ENCODE measurements at places on chromosomes 5 and 9.

- DNase-seq = peak; percentile 55
Observed at GRCh38 chr5:143824851-143825720, 13.1 kb downstream of the HMHB1 start.

DNA sequence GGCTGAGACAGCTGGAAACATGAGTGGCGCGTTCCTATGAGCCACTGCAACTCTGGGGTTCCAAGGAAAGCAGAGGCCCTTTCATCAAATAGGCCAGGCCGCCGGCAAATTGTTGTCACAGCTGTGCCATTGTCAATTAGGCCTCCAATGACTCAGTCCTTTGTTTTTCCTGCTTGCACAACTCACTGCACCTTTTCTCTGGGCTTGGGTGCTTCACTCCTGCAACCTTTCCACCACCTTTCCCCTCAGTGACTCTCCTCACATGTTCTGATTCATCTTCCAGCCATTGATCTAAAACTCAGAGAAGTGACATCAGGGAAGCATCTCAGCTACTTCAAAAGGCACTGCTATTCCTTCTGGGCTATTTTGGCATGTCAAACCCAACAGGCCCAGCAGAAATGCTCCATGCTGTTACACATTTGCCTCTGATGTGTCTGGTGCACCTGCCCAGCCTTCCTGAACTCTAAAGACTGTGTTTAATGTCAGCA is 653.7 kb downstream of the NR2F1-AS1 start:
- no peak for DNase-seq

DNA sequence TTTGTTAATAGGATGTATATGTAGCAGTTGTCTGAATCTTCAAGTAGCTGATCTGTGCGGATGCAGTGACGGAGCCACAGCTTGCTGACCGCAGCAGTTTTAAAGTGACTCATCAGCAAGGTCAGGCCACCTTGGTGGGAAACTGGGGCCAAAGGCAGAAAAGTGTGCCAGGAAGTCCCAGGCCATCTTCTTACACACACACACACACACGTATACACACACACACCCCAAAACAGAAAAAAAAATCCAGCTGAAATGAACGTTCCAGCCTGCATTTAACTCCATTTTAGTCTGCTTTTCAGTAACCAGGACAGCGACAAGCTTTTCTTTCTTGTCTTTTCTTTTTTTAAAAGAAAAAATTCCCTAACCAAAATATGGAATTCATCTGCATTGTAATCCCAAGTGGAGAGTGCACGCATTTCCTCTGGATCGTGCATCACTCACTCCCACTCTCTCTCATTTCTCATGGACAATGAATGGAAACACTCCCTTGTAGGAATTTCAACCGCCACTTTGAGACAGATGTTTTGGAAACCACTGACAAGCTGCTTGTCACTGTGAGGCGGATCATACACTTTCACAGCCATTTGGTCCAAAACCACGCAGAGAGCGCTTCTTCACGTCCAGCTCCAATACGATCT is 103.9 kb downstream of the LHFPL2 start:
- DNase-seq = no peak

- DNase-seq = peak; percentile 57
Observed at GRCh38 chr5:7745882-7746610, 104.9 kb downstream of the CFAP90 start.

GRCh38 chr5:95731571-95732554 is 727 bp downstream of the RHOBTB3 start:
- no peak for DNase-seq

DNA sequence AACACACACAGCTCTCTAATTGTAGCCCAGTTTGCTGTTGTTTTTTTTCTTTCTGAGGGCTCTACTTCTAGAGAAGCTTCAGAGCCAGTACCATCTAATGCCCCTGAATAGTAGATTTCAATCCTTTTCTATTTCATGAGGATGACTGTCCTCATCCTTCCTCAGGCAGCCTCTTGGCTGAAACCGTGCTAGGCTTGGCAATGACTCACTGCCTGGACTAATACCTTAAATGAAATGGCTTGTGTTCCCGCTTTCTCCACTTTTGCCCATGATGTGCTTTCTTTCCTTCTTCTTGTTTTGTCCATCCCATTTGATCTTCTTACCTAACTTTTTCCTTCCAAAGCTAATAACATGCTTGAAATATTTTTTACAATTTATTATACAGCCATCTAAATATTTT is 80.1 kb downstream of the ITGA1 start:
- no peak for DNase-seq

DNA sequence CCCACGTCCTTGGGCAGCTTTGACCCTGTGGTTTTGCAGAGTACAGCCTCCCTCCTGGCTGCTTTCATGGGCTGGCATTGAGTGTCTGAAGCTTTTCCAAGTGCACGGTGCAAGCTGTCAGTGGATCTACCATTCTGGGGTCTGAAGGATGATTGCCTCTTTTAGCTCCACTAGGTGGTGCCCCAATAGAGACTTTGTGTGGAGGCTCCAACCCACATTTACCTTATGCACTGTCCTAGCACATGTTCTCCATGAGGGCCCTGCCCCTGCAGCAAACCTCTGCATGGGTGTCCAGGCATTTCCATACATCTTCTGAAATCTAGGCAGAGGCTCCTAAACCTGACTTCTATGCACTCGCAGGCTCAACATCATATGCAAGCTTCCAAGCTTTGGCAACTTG is 644.2 kb upstream of the CDH9 start:
- DNase-seq = no peak

DNA sequence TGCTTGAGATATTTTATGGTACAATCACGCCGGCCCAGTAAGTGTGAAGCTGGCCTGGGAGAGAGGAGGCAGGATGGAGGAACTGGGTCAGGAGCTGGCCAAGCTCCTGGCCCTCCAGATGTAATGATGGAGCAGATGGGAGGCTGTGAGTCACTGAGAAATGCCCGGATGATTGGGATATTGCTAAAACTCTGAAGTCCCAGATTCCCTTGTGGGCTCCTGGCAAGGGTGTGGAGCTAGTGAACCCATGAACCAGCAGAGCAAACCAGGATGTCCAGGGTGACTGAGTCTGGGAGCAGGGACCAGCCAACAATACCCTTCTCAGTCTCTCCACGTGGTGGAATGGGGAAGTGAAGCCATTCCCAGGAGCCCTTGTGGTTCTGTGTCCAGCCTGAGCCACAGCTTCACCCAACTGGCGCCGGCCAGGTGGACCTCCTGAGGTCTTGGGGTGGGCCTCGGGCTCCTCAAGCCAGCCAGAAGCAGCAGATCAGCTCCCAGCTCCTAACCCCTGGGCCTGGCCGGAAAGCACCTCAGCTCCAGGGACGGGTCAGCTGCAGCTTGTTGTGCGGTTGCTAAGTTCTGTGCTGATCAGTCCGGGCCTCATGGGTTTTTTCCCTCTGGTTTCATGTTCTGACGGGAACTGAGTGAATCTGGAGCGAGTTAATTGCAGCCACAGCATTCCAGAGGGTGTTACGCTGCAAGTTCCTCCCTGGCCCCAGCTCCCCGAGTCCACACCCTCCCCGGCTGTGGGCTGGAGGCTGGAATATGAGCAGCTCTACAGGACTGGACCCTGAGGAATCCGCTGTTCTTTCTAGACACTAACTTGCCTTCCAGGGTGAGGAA is 37.6 kb downstream of the DUSP1 start:
- DNase-seq = no peak

DNA sequence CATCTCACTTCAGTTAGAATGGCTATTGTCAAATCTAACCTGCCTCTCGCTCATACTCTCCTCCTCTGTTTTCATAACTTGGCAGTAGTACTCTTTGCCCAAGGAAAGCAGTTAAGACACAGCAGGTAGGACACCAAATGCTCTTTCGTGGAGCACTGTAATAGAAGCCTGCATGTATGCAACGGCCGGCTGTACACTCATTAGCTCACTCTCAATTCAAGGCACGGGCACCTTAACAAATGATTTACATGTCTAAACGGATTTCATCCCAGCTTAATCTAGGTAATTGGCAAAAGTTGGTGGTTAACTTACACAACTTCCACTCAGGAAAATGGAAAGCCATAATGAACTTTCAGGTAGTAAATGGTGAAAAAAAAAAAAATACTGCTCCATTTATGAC is 14.9 kb downstream of the DEPDC1B start:
- no peak for DNase-seq

GRCh38 chr5:167725741-167726140 is 565.7 kb upstream of the WWC1 start:
- no peak for DNase-seq

DNA sequence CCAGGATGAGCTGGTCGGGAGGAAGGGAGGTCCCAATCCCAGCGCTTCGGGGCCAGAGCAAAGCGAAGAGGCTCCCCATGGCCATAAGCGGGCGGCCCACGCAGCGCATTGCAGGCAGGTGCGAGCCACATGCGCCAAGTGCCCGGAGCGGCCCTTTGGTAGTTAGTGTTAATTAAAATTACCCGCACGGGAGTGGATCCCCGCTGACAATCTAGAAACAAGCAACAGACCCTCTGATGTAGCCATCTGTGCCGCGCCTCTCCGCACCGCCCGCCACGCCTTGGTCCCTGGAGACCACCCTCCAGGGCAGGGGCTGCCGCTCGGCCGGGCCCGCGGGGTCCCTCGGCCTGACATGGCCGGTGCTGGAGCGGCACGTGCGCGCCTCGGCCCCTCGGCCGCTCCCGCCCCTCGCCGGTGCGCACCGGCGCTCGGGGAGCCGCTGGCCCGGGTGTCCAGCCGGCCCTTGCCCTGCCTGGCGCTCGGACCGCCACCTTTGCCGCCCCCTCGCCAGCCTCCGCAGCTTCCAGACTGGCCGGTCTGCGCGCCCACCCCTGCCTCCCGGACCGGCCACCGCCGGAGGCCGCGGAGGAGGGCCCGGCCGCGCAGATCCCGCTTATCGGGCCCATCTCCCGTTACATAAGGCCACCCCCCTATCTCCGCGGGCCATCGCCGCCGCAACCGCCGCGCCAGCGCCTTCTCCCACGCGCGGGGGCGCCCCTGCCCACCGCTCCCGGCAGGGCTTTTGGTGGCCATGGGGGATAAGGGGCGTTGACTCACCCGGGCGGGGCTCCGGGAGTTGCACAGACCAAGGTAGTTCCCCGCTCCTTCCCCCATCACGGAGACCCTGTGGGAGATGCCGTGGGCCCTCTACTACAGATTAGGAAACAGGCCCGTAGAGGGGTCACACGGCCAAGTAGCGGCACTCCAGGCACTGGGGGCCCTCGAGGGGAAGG is 1.9 kb upstream of the IL13 start:
- DNase-seq = no peak

DNA sequence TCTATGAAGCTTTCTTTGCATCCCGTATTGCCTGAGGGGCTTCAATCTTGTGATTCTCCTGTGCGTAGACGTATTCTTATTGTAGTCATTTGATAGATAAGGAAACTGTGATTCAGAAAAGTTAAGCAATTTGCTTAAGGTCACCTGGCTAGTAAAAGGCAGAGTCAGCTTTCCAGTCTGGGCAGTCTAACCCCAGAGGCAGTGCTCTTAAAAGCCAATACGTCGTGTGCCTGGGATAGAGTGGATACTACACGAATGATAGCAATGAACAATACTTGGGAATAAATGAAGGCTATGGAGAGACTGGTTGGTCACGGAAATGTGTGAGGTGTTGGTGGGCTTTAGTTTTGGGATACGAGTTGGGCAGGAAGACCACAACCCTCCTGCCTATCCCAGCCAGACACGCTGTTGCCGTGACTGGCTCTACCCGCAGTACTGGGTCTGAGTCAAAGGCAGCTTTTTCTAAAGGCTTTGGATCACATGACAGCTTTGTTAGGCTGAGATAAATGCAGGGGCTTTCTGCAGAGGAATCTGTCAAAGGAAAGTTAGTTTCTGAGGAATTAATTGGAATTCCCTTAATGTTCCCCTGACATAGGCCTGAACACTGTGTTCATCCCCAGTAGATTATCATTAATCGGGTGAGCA is 302.6 kb downstream of the KIF4B start:
- DNase-seq = no peak

DNA sequence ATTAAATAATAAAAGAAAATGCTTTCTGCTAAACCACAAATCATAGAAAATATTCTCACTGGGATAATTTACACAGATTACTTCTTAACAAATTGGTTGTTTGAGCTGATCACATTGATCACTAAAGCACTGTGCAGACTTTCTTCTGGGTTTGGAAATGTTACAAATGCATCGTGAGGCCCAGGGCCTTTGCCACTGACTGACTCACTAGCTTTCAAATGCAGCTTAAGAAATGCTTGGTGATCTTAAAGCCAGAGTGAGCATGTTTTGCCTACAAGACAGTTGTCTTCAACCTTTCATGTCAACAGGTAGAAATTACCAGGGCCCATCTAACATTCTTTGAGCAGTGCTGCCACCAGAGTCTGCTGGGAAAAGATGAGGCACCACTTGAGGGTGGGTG is 252.3 kb upstream of the ADRA1B start:
- DNase-seq = no peak

GRCh38 chr9:15271403-15271802 is 35.6 kb downstream of the TTC39B start:
- no peak for DNase-seq

DNA sequence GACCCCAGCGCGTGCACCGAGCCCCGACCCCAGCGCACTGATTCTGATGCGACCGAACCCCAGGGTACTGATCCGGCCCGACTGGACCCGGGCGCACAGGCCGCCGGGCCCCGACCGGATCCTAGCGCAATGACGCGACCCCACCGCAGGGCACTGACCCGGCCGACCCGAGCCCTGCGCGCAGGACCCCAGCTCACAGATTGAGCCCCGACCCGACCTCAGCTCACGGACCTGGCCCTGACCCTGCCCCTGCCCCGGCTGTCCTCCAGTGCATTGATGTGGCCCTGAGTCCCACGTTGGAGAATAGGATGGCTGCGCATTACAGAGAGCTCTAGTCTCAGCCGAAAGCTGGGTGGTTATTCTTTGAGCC is 438 bp downstream of the TRIP13 start:
- DNase-seq = no peak

DNA sequence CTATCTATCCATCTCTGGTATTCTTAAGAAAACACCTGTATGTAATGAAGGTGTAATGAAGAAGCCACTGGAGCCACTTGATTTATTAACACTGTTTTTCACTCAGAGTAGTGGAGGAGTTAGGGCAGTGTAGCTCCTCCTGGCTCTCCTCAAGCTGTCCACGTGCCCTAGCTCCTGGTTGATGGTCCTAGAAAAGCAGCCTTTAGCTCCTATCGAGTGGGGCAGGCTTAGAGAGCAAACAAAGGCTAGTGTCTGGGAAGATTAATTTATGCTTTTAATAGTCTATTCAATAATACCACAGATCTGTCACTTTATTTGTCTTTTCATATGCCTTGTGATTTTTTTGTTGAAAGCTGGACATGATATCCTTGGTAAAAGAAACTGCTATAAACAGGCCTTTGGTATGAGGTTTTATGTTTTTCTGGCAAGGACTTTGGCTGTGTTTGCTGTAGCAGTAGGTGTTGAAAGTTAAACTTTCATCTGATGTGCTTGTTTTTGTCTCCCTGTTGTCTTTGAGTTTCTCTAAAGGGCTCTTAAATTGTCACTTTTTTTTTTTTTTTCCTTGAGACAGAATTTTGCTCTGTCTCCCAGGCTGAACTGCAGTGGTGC is 141.1 kb downstream of the GCNT1 start:
- DNase-seq = peak; percentile 24

- DNase-seq = no peak
Observed at GRCh38 chr5:102511666-102512065, 12.9 kb upstream of the SLCO6A1 start.

DNA sequence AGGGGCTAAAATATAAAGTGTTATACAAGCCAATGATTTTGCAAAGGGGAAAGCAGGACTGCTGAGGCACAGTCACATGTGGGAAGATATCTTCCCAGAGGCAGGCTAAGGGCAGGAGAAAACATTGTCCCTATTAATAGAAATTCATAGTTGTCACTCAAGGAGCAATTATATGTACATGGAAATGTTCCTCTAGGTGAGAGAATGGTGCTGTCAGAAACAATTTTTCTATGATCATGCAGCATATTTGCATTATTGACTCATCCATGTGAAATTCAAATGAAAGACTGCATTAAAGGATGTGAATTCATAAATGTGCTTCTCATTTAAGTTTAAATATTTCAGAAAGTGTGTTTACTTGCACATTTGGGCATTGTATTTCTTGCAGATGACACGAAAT is 775.9 kb upstream of the CDH9 start:
- DNase-seq = no peak
